ENCODE measurements at places on chromosomes 5 and 9. TPM values are rescaled to one million over a fixed set of nuclear protein-coding genes. Genes with fewer than 3 reads are reported as not detected.

GRCh38 chr9:21669701-21670100, 132.7 kb upstream of the MTAP start:
- DNase-seq = no peak

DNA sequence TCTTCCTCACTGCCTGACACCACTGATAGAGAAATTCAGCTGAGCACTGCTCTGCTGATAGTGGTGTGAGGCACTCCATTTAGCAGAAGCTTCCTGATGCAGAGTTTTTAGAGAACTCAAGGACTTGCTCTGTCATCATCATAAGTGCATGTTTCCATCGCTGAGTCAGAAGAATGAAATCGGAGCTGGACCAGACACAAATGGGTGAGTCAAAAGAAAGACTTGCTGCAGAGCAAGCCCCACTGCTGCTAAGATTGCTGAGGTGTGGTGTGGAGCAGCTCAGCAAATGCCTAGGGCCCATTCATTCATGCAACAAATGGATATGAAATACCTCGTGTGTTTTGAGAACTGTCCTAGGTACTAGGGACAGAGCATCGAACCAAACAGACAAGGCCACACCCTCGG, 410.2 kb upstream of the SLC30A5 start:
- DNase-seq = no peak

GRCh38 chr9:79222483-79222882, 349.3 kb upstream of the TLE4 start:
- no peak for DNase-seq

SERF1B gene
- total RNA-seq = 48.6 TPM

SPINK13 gene
- total RNA-seq = not detected

Data from neural progenitor cell (in vitro differentiated cells).